ENCODE measurements at places on chromosomes 2 and 18.

GRCh38 chr18:25145731-25146511 lies 206.0 kb downstream of the ZNF521 start:
- DNase-seq: no peak

DNA sequence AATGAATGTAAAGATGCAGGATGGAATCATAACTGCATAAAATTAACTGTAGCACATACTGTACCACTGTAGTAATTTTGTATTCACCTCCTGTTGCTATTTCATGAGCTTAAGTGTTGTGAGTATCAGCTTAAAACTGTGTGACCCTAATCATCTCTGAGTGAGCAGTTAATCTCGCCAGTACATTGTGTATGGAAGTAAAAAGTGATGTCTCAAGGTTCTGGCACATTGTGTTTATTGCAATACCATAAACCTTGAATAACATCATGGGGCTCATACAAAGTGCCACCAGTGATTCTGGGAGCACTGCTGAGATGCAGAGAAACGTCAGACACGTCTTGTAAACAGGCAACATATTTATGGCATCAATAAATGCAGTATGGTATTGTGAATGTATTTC lies 124.5 kb downstream of the PMAIP1 start:
- DNase-seq: no peak

GRCh38 chr2:182393270-182393760 lies 33.5 kb downstream of the PDE1A start:
- DNase-seq: no peak

DNA sequence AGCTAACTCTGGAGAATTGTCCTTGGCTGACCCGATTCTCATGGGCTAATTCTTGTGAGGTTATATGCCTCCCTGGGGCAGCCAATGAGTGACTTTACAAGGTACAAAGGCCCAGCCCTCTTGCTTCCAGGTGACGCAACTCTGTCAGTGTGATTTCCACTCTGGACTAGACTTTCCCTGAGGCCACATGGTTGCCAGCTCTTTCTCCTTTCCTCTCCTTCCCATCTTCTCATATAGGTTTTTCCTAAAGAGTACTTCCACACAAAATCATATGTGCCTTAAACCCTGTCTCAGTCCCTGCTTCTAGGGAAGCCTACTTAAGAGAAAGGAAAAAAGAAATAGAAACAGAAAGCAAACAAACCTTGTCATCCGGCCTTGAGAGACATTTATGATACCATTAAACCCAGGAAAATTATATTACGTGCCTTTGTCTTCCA lies 226.2 kb upstream of the ZSWIM2 start:
- DNase-seq: no peak

DNA sequence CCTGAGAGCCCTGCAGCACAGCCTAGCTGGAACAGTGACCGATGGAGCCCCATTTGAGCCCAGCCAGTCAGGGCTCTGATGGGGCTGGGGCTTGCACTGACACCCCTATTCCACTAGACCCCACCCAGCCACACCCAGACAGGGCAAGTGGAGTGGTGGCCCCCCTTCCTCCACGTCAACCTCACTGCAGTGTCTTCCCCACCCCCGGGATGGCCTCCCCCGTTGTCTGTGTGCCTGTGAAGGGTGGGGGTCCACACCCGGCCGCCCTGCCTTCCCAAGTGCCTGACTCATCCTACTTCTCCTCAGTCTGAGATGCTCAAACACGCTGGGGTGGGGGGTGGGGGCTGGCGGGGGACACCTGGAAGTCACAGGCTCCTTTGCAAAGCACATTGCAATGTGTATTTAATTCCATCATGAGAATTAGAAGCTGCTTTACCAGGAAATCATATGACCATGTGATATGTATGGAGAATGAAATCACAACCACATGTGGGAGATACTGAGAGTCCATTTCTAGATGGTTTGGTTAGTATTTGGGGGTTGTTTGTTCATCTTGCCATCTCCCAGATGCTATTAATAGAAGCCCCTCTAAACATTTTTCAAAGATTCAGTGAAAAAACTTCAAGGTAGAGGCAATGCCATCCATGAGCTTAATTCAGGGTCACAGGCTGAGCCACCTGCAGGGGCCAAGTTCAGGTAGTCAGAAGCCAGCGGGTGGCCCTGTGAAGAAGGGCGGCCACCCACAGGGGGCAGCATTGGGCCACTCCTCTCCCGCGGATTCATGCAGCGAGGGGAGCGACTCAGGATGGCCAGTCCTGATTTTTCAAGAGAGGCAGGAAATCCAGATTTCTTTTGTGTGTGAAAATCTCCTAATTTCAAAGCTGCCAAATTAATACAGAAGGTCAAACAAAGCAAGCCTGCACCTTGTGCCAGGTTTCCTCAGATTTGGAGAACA lies 22.7 kb upstream of the GMPPA start:
- DNase-seq: no peak

- DNase-seq: no peak
Observed at GRCh38 chr2:29760008-29760407, 161.4 kb downstream of the ALK start.

Data from T-helper 2 cell (primary cell).